Suppressor macrophage treated with lipopolysaccharide for 1 hour (primary cell): ENCODE measurements at places on chromosomes 5 and 9.
A peak's percentile ranks its signal among the peaks of the same experiment; 100 is the strongest.

- peak; percentile 28 for DNase-seq
These were observed at the start of gene CDO1 for GRCh38 chr5:115816226-115817081. Gene CDO1, minus strand, starts transcription at chr5:115816659. Its CDS starts 262 bp downstream, at chr5:115816397.

DNA sequence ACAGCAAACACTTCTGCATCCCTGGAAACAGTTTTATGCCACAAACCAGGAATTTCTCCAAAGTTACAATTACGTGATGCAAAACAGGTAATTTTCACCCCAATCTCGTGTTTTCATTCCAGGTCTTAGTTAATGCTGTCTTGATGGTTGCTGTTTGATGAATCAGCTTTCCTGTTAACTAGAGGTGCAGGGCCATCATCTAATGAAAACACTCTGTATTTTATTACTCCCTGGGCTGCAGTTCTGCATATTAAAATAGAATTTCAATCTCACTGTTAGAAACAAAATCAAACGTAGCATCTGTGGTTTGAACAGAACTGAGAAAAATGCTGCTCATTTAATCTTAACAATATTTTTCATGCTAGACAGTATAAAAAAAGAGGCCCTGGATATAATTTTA lies 129.4 kb downstream of the TUSC1 start:
- no peak for DNase-seq

DNA sequence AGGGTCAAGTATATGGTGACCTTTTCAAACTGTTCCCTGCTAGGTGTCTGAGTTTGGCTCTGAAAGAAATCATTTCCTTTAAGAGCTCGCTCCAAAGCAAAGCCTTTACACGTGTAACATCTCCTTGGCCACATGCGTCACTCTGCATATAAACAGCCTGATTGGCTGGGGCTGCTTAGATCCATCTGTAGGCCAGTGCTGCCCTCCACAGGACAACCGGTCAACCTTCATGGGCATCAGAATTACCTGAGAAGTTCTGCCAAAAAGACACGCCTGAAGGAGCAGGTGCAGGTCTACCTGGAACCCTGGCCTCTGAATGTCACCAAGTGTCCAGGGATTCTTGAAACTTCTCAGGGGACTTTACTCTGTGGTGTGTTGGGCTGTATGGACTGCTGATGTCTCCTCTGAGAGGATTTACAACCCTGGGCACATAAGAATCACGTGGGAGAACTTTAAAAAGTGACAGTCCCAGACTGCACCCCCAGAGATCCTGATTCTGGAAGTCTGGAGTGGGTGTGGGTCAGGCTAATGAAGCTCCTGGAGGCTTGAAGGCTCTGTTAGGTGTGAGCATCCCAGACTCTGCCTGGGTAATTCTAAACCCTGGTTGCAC lies 497.6 kb downstream of the GADD45G start:
- peak; percentile 88 for DNase-seq

GRCh38 chr5:164303646-164304215 lies 798.3 kb downstream of the MAT2B start:
- no peak for DNase-seq

GRCh38 chr9:133640580-133641395 lies 4.6 kb downstream of the DBH start:
- no peak for DNase-seq

DNA sequence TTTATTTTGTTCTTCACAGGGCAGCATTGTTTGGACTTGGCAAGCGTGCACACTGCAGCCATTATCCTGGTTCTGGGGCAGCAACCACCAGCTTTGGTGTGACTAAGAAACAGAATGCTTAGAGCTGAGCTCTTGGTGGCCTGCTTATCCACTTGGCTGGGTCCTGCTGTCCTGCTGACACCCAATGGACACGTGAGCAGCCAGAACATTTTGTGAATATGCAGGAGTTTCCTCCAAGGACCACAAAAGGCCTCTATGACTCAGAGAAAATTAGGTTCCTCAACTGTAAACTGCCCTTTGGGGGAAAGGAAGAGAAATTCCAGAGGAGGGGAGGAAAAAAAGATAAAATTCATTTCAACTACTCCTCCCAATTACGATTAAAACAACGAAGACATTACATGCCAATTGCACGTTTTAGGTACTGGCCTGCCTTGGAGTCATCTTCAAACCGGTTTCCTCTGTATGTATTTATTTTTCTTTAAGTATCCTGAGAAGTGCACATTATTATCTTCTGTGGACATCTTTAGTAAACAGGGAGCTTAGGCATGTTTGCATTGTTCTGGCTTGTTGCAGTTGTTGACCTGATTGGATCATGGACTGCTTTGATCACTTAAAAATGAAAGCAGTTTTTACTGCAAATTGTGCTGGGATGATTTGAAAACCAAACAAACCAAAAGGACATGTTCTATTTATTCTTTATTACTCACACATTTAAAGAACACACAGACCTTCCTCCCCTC lies 82.3 kb upstream of the TLE4 start:
- peak; percentile 78 for DNase-seq

DNA sequence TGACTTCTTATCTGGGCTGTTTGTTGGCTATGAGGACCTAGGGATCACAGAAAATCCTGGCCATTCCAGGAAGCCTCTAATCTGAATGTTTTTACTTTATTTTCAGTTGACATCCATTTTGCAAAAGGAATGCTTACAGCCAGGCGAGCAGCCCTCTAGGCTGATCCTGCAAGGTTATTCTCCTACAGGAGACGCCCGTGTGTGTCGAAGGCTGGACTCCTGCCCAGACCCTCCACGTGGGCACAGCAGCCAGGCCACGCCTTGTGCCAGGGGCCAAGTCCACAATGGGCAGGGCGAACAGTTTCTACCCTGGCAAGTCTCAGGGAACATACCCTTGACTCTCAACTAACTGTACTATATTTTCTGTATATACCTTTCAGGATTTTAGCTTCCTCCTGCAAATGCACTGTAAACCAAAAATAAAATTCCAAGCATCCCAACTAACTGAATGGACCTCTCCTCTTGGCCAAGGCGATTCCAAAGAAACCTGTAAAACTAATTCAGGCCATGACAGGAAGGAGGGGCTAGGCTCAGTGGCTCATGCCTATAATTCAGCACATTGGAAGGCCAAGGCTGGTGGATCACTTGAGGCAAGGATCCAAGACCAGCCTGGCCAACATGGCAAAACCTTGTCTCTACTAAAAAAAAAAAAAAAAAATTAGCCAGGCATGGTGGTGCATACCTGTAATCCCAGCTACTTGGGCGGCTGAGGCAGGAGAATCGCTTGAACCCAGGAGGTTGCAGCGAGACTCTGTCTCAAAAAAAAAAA lies 5.7 kb downstream of the CMBL start:
- no peak for DNase-seq

DNA sequence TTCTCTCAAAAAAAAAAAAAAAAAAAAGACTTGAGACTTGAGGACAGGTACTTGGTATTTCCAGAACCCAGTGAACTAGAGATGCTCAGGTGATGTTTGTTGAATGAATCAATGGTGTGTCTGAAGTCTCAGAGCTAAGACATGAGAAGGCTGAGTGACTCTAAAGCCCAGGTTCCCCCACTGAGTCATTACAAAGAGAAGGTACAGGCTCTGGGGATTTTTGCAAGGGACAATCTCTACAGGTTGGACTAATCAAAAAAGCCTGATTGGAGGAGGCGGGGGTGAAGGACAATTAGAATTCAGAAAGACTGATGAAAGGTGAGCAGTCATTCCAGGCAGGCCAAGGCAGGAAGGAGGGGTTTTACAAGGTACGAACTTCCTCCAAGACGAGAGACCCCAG lies 8.2 kb upstream of the FABP6 start:
- no peak for DNase-seq

DNA sequence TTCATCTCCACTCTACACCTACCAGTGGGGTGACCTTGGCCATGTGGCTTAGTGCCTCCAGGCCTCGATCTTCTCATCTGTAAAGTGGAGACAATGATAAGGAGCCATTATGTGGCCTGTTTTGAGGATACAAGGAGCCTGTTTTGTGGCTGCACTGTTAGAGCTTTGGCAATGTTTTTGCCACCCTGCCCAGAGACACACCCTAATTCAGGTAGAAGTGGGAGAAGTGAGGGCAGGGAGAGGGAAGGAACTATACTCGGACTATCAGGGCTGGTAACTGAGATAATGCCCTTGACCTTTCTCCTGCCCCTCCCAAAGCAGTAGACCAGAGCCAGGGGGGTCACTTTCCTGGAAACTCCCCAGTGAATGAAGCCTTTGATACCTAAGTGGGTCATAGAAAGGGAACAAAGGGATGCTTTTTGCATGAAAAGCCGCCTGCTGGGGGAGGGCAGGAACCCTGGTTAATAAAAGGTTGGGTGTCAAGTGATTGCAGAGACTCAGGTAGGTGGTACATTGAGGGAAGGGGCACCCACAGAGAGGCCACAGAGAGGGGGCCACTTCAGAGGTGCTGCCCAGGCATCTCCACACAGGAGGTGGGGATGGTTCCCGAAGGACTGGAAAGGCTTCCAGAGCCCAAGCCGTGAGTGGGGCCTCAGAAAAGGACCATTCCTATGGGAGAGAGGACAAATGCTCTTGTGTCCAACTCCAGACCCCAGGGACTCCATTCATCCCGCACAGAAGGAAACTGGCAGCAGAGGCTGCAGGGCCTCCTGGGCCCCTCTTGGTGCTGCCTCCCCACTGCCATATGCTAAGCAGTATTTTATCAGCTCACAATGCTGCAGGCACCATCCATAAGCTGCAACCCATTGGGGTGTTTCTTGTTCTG lies 42.3 kb upstream of the VDAC1 start:
- no peak for DNase-seq

GRCh38 chr5:157740229-157740610 lies 3.3 kb upstream of the LSM11 start:
- peak; percentile 11 for DNase-seq

GRCh38 chr9:136017289-136018190 lies 56.4 kb upstream of the UBAC1 start:
- DNase-seq = no peak

GRCh38 chr9:122236681-122237080 lies 7.9 kb upstream of the LHX6 start:
- DNase-seq = no peak

GRCh38 chr5:59275510-59276324 lies 617.8 kb downstream of the PDE4D start:
- DNase-seq = peak; percentile 35

GRCh38 chr9:33172256-33173238 lies 5.4 kb upstream of the B4GALT1 start:
- DNase-seq = peak; percentile 79

- DNase-seq = no peak
These were observed 88.0 kb downstream of the LURAP1L start for GRCh38 chr9:12862611-12863410.

GRCh38 chr5:146116361-146116760 lies 11.0 kb upstream of the PLAC8L1 start:
- no peak for DNase-seq

DNA sequence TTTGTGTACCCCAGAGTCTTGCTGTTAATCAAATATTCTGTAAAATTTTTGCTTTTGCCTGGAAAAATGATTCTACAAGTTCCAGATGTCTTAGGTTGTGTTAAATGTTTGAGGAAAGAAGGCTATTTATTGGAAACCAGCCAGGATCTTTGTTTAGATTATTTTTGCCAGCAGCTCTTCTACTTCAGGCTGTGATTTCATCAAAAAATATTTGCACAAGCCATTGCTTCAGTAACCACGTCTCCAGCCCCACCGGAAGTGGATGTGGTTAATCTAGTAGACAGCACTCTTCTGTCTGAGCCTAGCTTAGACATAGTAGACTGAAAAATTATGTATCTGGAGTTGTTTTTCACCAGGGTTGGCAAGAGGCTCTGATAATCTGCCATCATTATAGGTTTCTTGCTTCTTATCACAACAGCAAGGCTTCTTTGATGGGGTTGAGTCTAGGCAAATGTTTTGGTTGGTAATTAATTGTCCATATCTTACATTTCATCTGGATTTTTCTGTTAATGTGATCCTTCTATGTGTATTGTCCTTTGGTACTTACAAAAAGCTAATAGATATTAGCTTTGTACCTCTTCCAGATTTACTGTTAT lies 17.1 kb downstream of the KCTD16 start:
- peak; percentile 59 for DNase-seq

- DNase-seq = peak; percentile 58
These were observed 10.3 kb upstream of the PCDHB1 start for GRCh38 chr5:141040771-141041426.

DNA sequence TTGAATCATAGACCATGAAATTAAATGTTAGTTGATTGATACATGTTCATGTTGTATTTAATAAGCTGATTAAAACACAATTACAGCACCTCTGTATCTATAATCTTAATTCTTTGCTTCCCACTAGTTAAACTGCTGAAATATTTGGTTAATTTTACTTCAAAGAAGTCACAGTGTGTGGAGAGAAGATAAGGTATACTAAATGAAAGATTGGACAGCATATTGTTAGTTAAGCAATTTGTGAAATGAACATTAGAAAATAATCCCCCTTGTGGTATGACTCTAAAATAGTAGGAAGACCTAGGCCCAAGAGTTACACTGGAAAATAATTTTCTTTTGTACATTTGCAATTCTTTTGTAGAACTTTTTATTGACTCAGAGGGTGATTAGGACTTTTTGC lies 30.3 kb downstream of the MAN2A1 start:
- DNase-seq = no peak

- no peak for DNase-seq
These were observed 29.9 kb downstream of the TLR4 start for GRCh38 chr9:117734082-117734481.

DNA sequence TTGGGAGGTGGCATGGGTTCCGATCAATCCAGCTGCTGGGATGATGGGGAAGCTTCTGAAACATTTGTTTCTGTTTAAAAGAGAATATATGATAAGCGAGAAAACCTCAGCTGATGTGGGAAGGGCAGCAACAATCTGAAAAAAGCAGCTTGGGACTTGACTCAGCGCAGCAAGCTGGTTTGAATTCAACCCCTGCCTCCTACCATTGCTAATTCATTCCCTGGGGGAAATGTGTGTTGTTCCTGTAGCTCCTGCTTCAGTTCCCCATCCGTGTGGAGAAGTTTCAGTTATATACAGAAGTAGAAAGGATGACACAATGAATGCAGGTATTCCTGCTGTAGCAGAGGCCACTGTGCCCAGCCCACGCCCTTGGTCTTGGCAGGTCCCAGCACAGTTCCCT lies 145.1 kb downstream of the NXNL2 start:
- DNase-seq = peak; percentile 14

DNA sequence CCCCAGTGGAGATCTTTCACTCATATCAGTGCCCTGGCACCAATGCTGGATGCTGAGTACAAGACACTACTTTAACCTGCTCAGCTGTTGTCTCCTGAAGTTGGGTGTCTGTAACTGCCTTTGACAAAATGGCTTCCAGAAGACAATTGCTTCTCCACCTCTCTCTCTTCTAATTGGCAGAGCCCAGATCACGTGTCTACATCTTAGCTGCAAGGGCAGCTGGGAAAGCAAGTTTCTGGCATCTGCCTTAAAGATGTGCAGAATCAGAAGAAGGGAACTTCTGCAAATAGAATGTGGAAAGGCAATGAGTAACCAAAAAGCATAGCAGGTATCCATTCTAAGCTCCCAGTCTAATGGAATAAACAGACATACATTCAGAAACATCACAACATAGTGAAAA lies 81.1 kb downstream of the PDZD2 start:
- DNase-seq = no peak

GRCh38 chr9:117752894-117753293 lies 48.7 kb downstream of the TLR4 start:
- no peak for DNase-seq

DNA sequence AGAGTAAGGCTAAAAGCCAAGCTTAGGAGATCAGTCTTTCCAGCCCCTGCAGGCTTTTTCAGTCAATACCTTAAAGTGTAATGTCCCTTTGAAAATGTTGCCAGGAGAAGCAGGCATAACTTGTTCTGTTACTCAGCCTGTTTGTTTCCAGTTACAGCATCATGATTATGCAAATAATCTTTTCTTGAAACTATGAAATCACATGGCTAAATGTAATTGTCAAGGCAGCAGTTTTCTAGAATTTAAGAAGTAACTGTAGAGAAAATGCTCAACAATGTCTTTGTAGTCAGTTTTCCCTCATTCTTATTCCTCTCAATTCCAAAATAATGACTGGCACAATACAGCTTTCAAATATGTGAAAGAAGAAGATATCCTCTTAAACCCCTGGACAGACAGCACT lies 1.9 kb upstream of the GPR107 start:
- peak; percentile 91 for DNase-seq
